Upper lobe of left lung (tissue), 6 donors: ENCODE measurements at places on chromosomes 6 and 20.

DNA sequence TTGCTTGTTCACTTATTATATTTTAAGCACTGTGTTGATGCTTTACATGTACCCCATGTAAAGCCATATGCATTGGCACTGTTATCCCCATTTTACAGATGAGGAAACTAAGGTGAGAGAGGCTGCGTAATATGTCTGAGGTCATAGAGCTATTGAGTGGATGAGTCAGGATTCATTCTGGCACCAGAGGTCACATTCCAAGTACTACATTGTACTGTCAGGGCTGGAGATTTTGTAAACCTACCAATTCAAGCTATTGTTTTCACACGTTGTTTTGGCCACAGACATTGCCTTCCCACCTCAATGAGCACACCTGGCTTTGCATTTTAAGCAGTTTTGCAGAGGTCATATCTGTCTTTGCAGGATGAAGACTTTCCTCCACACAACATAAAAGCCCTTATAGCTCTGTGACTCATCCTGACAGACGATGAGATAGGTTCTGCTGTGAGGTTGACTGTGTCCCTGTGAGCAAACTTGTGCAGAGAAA, 33.2 kb downstream of the ANKS1A start:
- no peak overlapping the region for H3K27ac ChIP-seq
- peaks cover 9% of the 10 kb centered on the region for H3K4me1 ChIP-seq
- DNase-seq = no peak
- H3K4me3 ChIP-seq = no peak overlapping the region

DNA sequence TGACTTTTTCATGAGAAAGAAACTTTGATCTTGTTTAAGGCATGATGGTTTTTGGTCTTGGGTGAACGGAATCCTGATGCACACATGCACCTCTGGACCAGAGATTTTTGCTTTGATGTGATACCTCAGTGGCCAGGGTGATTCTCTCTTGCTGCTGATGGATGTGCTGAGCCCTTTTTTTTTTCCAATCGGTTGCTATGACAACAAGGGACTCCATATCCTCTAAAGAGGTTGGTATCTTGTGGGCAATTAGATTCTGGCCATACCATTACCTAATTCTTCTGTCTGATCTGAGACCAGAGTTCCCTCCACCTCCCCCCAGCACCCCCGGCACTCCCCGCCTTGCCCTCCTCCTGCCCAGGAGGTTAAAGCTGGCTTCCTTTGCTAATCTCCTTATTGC, 24.9 kb downstream of the PDYN start:
- no peaks in the 10 kb centered on the region for H3K27me3 ChIP-seq
- H3K36me3 ChIP-seq = no peaks in the 10 kb centered on the region
- peaks cover 9% of the 10 kb centered on the region for H3K4me1 ChIP-seq
- H3K4me3 ChIP-seq = no peak overlapping the region
- DNase-seq = no peak

DNA sequence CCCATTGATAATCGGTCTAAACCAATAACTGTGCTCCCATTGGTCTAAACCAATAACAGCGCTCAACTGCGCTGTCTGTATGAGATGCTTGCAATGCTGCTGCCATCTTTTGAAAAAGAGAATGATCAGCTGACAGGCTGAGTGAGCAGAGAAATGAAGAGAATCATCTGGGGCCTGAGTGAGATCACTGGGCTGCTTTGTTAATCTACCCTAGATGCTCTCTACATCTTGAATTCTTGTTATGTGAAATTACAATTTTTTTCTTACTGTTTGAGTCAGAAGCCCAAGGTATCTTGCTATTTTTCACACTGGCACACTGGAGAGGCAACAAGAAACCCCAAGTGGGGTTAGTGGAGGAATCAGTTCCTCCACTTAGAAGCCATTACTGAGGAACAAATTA, 91.5 kb upstream of the GCM1 start:
- no peaks in the 10 kb centered on the region for H3K36me3 ChIP-seq
- no peak overlapping the region for H3K4me3 ChIP-seq
- H3K27ac ChIP-seq = no peak overlapping the region
- H3K4me1 ChIP-seq = no peaks in the 10 kb centered on the region

DNA sequence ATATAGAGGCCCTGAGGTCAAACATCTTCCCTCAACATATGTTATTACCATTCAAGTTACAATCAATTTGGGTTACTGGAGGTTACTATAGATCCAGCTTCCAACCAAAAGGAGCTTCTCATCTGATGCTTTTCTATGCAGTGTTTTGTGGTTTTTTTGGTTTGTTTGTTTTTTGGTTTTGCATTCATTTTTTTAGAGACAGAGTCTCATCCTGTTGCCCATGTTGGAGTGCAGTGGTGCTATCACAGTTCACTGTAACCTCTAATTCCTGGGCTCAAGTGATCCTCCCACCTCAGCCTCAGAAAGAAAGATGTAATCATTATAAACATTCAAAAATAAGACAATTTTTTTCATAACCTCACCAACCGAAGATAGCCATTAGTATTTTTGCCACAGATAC, 124.4 kb upstream of the JARID2 start:
- H3K4me3 ChIP-seq = no peak overlapping the region
- H3K27ac ChIP-seq = no peak overlapping the region
- no peak for DNase-seq
- no peaks in the 10 kb centered on the region for H3K36me3 ChIP-seq
- H3K4me1 ChIP-seq = no peaks in the 10 kb centered on the region

DNA sequence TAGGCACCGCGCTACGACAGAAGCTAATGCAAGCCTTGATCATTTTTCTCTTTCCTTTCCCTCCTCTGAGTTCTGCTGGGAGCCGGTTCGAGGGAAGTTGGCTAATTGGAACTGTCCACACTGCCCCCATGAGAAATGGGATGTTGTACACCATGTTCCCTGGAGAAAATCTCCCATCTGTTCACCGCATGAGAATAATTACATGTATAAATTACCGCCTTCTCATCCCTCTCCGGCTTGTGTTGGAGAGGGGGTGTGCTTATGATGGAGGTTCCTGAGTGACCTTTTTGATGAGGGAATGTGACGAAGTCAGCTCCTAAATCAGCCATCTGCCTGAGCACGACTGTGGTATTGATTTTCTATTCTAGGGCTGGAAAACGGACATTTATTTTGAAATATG, 320.2 kb upstream of the SULF2 start:
- H3K36me3 ChIP-seq = no peaks in the 10 kb centered on the region
- H3K4me3 ChIP-seq = no peak overlapping the region
- no peak for DNase-seq
- H3K27ac ChIP-seq = no peak overlapping the region

DNA sequence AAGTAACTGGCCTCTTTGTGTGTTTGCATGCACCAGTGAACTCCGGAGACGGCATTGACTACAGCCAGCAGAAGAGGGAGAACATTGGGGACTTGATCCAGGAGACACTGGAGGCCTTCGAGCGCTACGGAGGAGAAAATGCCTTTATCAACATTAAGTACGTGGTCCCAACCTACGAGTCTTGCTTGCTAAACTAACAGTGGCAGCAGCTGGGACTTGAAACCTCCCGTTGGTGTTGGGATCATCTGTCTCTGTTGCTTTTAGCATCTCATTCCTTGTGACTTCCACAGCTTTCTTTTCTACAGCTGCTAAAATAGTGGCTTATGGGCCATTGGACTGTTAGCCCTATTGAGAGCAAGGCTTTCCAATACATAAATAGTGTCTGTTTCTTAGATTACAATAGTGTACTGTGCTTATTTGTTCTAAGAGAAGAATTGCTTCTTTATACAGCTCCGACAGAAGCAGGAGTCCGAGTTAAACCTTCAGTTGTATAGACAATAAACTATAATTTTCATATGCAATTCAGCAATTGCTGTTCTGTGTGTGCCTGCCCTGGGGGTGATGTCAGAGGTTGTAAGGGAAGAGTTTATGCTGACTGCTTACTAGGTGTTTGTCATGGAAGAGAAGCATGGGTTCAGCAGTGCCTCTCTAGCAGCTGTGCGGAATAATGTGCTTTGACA, 99.6 kb upstream of the QKI start:
- H3K27me3 ChIP-seq = no peaks in the 10 kb centered on the region
- DNase-seq = no peak
- H3K36me3 ChIP-seq = no peaks in the 10 kb centered on the region
- H3K4me3 ChIP-seq = no peak overlapping the region

- no peaks in the 10 kb centered on the region for H3K4me1 ChIP-seq
- H3K36me3 ChIP-seq = no peaks in the 10 kb centered on the region
- DNase-seq = no peak
These were observed 166.9 kb downstream of the SLC16A10 start for GRCh38 chr6:111254004-111254778.

DNA sequence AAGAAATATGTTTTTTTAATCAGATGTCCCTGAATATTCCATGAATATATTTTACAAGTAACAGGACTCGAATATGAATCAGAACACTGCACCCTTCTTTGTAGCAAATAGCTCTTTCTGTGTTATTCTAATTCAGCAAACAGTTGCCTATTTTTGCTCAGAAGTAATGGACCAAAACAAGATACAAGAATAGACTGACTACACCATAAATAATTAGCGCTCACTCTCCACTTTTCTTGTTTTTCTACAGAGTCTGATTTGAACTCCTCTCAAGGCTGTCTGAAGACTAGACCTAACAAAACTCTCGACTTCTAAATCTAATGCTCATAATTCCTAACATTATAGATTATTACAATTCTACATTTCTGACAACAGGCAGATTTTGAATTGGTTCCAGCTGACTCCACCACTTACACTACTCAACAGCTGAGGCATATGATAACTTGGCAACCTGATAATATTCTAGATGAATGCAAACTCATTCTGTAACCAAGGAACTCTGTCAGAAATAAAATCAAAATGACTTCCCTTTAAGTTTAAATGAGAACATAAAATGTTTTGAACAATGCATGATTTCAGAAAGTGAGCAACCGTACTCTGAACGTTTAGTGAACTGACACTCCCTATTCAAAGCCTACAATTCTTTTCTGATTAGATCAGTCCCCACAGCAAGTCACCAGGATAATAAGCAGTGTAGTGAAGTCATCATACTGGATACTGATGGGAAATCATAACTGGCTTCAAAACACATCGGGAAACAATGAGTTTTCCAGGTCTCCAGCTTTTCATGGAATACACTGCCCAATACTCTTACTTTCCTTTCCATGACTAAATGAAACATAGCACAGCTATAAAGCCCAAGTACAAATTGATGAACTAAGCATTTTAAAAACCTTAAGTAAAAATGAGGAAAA, 114.2 kb upstream of the BEND6 start:
- peaks cover 7% of the 10 kb centered on the region for H3K4me1 ChIP-seq
- H3K27me3 ChIP-seq = no peaks in the 10 kb centered on the region
- H3K27ac ChIP-seq = peak overlapping the region; percentile 20
- no peak for DNase-seq
- no peaks in the 10 kb centered on the region for H3K36me3 ChIP-seq

DNA sequence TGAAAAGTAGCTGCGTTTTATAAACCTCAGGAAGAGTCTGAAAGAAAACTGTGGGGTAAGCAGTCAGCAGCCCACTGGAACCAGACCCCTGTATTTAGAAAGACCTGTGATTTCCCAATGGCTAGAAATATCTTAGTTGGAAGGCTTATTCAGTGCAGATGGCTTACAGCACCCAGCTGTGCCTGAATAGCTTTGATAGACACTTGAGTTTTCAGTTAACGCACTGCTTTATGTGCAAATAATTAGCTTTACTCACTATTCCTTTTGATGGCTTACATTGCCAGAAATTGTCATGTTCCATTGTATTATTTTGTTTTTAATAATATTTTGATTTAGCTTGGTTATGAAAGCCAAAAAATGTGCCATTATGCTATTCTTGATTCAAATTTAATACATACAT, 465.3 kb upstream of the SYNCRIP start:
- no peaks in the 10 kb centered on the region for H3K4me1 ChIP-seq
- DNase-seq = no peak

DNA sequence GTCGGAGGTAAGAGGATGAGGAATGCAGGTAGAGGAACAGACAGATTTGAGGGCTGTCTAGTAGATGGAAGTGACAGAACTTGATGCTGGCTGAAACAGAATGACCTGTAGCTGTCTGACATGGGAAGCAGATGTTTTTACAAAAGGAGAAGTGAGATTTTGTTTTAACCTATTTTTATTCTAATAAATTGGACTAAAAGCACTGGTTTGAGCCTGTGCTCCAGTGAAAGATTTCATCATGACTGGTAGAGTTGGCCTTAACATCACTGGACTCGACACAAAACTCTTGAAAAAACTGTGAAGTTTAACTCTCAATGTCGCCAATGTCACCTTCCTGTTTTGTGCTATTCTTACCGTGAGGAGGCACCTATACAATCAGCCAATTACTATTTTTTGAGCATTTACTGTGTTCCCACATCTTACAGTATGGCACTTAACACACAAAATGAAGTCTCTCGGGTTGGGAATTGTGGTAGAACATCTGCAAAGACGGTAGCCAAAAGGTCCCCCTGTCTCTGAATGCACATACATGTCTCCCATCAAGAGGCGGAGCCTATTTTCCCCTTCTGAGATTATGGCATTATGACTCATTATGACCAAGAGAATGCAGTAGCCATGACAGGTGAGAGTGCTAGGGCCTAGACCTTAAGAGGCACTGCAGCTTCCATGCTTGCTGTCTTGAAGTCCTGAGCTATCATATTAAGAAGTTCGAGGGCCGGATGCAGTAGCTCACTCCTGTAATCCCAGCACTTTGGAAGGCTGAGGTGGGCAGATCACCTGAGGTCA, 93.2 kb downstream of the FOXF2 start:
- no peaks in the 10 kb centered on the region for H3K4me1 ChIP-seq
- H3K27me3 ChIP-seq = no peaks in the 10 kb centered on the region
- H3K4me3 ChIP-seq = no peak overlapping the region
- no peak for DNase-seq

DNA sequence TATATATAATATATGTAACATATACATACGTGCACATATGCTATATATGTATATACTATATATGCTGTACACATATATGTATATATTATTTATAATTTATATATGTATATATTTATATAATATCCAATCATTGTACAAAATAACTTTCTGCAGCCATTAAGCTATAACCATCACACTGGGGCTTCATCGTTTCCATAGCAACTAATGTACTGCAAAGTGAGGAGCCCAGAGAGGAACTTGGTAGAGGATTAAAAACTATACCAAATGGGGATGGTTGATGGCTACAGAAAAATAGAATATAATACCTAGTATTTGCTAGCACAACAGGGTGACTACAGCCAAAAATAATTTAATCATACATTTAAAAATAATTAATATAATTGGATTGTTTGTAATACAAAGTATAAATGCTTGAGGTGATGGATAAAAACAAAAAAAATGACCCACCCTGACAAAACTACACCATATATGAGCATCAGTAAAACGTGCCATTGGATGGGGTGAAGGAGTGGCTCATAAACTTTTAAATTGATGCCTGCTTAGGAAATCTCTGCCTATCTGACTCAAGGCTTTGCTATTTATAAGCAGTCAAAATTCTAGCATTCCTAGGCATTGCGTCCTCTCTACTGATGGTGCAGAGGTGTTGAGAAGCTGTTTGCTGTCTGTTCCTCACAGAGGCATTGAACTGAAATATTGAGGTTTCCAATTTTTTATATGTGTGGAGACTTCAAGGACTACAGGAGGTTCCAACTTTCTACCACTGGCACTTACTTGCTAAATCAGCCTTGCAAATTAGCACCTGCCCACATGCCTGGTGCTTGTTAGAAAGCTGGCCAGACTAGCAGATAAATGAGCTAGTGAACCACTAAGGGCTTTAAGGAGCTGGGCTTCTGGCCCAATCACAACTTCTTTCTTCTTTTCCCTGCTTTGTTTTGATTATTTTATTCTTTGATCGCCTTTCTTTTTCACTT, 190.1 kb downstream of the SCP2D1 start:
- no peaks in the 10 kb centered on the region for H3K27me3 ChIP-seq
- no peak for DNase-seq
- no peak overlapping the region for H3K4me3 ChIP-seq
- no peaks in the 10 kb centered on the region for H3K36me3 ChIP-seq
- no peak overlapping the region for H3K27ac ChIP-seq

- H3K4me1 ChIP-seq = no peaks in the 10 kb centered on the region
- H3K4me3 ChIP-seq = no peak overlapping the region
- no peaks in the 10 kb centered on the region for H3K27me3 ChIP-seq
- no peak overlapping the region for H3K27ac ChIP-seq
These were observed 131.6 kb upstream of the TAB2 start for GRCh38 chr6:149185799-149186357.
